ENCODE measurements at places on chromosomes 5 and 9. TPM values are rescaled to one million over a fixed set of nuclear protein-coding genes. Genes with fewer than 3 reads are reported as not detected.

DNA sequence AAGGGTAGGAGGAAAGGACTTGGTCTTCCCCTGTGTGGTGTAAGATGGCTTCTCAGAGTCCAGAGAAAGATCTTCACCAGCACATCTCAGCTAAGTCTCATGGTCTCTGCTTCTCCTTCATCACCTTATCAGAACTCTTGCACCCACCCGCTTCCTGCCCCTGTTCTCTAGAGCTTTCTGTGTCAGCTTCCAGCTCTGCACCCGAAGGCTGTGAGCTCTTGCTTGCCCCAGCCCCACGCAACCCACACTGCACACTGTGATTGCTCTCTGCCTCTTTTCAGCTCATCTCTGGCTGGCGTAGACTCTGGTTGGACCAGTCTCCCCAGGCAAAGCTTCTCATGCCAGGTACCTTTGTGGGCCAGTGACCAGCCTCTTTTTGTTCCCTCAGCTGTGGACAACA is 93.2 kb upstream of the RAPGEF1 start:
- H3K27me3 ChIP-seq = peaks cover 27% of the 10 kb centered on the region
- no peak for DNase-seq
- no peaks in the 10 kb centered on the region for H3K4me1 ChIP-seq
- no peak overlapping the region for H3K4me3 ChIP-seq

The FAXDC2 gene
- total RNA-seq = 13.1 TPM

DNA sequence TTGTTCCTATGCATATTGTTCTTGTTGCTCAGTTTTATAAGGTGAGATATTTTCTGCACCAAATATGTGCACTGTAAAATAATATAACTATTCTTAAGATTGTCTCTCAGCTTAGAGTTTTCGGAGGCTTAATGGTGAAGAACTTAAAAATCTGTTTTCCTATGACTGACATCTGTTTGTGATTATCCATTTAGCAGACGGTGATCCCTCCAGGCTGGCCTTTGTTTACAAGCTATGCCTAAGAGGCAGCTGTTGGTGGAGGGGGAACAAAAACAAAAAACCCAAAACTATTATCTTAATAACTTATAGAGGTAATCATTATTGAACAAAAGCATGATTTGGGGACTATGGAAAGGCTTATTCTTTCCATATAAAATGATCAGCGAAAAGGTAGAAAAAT is 658 bp downstream of the PDCD1LG2 start:
- H3K36me3 ChIP-seq = no peaks in the 10 kb centered on the region
- H3K4me3 ChIP-seq = no peak overlapping the region
- no peak for DNase-seq
- H3K27me3 ChIP-seq = no peaks in the 10 kb centered on the region
- H3K4me1 ChIP-seq = no peaks in the 10 kb centered on the region

- no peak overlapping the region for H3K4me3 ChIP-seq
- no peak overlapping the region for H3K27ac ChIP-seq
- peaks cover 13% of the 10 kb centered on the region for H3K27me3 ChIP-seq
- DNase-seq = peak; percentile 81
- H3K36me3 ChIP-seq = no peaks in the 10 kb centered on the region
- peaks cover 11% of the 10 kb centered on the region for H3K4me1 ChIP-seq
Observed at GRCh38 chr5:170632985-170633234, 129.1 kb downstream of the KCNIP1 start.

DNA sequence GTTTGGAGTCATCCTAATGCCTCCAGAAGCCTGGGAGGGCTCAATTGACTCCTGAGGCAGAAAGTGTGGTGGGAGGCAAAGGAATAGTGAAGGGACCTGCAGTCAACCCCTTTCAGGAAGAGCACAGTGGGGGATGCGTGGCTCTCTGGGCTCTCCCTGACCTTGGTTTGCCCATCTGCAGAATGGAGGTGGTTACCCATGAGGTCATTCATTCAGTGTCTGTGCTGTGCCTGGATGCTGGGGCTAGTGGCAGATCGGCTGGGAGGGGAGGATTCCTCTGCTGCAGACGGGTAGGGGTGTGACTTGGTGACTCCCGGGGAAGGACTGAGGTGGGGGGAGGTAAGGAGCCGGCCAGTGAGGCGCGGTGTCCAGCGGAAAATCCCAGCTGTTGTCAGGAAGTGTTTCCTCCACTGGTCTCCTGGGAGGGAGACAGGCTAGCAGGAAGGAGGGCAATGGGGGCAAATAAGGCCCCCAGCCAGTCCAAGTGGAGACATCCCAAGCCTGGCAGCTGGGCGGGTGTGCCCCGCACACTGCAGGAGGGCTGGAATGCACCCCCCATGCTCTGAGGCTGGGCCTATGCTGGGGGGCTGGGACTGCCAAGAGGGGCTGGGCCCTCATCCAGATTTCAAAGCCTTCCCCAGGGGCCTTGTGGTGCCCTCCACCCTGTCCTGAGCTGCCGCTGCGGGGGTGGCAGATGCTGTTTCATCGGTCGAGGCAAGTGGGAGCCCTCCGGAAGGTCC is 10.9 kb downstream of the CXXC5 start:
- H3K36me3 ChIP-seq = peaks cover 49% of the 10 kb centered on the region
- peak overlapping the region; percentile 89 for H3K27ac ChIP-seq
- no peak for DNase-seq
- no peak overlapping the region for H3K4me3 ChIP-seq

GRCh38 chr5:132270706-132271105 is 13.2 kb downstream of the PDLIM4 start:
- no peaks in the 10 kb centered on the region for H3K27me3 ChIP-seq
- no peak overlapping the region for H3K4me3 ChIP-seq
- no peak overlapping the region for H3K27ac ChIP-seq
- no peak for DNase-seq

The ECM2 gene
- total RNA-seq = not detected

The STKLD1 gene
- 0.20 TPM for total RNA-seq

GRCh38 chr5:9536717-9537116 is 9.2 kb downstream of the SEMA5A start:
- 0 out of 2 replicates have a peak, but pooled peaks cover 4% of the 10 kb centered on the region for H3K27me3 ChIP-seq
- H3K36me3 ChIP-seq = no peaks in the 10 kb centered on the region
- H3K4me1 ChIP-seq = no peaks in the 10 kb centered on the region
- no peak overlapping the region for H3K4me3 ChIP-seq
- DNase-seq = no peak

The HAPLN1 gene
- not detected for total RNA-seq

DNA sequence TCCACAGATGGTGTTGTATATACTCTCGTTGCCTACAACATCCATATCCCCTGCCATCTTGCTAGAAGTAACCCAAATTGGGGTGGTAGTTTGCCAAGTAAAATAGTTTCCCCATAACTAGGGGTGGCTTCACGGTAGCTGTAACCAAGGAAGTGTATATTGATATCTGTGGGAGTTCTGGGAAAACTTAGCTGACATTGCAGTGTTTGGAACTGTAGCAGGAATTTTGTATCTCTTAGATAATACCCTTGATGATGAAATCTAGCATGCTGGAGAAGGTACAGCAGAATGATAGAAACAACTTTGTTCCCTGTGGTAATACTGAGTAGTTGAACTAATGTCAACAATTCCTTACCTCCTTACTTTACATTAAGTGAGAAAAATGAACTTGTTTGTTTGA is 29.8 kb downstream of the FBXL7 start:
- H3K4me3 ChIP-seq = no peak overlapping the region
- no peaks in the 10 kb centered on the region for H3K36me3 ChIP-seq
- DNase-seq = no peak

GRCh38 chr5:123438244-123438643 is 15.0 kb upstream of the CEP120 start:
- no peak overlapping the region for H3K27ac ChIP-seq
- no peaks in the 10 kb centered on the region for H3K36me3 ChIP-seq
- no peaks in the 10 kb centered on the region for H3K27me3 ChIP-seq
- H3K4me3 ChIP-seq = no peak overlapping the region
